Stimulated activated CD4-positive, alpha-beta T cell treated with anti-CD3 and anti-CD28 coated beads, Interleukin-2, amount 100 ng/mL, for 24 hours (primary cell): ENCODE measurements at places on chromosomes 7 and 10.

DNA sequence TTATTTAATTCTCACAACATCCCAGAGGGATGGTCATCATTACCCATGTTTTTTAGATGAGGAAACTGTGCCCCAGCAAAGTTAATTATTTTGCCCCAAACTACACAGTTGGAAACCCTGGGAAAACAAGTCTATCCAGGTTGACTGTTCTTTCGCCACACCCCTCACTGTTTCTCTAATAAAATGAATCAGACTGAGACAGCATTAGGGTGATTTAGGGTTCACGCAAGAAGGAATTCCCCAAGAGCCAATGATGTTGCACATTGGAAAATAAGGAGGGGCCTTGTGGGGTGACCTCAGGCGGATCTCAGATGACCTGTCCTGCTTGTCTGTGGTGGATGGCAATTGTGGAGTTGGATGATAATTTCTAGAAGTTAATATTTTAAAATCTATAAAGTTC is 135.7 kb upstream of the TBX20 start:
- no peak for DNase-seq

DNA sequence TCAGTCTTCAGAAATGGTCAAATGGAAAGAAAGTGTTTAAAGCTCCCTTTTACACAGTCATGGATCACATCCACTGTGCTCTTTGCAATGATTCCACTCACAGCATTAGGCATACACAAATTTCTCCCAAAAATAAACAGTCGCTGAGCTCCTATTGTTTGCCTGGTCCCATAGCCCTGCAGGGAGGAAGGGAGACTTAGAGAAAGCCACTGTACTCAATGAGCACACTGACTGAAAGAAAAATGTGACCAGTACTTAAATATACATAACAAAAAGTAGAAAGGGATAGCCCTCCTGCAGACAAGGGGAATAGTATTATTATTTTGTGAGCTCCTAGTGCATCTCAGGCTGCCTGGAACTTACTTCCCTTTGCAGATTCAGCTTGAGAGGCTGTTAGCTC is 853.2 kb downstream of the GRID1 start:
- no peak for DNase-seq

DNA sequence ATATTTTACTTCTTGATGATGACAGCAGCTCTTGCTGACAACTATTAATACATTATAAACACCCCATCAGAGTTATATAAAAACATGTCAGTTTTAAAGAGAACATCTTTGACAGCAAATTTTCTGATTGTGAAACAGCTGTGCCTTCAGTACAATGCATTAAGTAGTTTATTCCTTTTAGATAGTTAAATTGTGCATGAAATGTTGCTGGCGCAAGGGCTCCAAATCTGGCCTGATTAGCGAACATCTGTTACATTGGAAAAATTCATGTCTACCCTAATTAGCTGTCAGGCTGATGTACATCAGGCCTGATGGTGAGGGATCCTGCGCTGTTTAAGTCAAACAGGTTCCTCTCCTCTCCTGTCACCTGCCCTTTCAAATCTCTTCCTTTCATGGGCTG is 171.9 kb upstream of the SP8 start:
- no peak for DNase-seq

DNA sequence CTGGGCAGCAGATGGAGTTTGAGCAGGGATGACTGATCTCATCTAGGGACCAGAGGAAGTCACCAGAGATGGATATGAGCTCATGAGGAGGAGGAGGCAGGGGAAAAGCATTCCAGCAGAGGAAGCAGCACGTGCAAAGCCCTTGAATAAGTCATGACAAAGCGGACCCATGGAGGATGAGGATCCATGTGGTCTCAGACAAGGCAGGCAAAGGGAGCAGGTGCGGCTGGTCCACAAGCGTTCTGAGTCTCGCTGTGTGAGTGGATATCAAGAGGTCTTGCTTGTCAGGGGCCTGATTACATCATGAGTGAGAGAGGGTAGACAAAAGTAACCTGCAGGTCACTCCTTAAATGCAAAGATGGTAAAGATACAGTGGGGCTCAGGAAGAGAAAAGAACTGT is 307.6 kb downstream of the GRID1 start:
- DNase-seq = no peak

GRCh38 chr7:127346575-127347256 is 45.8 kb downstream of the ZNF800 start:
- no peak for DNase-seq

GRCh38 chr10:74730246-74730645 is 96.2 kb upstream of the KAT6B start:
- no peak for DNase-seq

DNA sequence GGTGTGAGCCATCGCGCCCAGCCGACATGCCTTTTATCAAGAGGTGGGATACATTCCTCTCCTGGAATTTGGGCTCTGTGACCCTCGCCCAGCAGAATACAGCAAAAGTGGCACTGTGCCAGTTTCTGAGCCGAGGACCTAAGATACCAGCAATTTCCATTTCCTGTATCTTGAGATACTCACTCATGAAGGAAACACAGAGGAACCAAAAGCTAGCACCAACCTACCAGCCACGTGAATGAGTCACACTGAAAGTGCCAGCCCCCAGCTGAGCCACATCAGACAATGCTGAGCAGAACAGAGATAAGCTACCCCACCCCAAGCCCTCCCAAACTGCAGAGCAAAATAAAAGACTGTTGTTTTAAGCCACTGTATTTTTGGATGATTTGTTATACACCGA is 56.3 kb downstream of the CACUL1 start:
- DNase-seq = peak; percentile 79

GRCh38 chr10:30432622-30433305 is 1.2 kb upstream of the MAP3K8 start:
- no peak for DNase-seq

DNA sequence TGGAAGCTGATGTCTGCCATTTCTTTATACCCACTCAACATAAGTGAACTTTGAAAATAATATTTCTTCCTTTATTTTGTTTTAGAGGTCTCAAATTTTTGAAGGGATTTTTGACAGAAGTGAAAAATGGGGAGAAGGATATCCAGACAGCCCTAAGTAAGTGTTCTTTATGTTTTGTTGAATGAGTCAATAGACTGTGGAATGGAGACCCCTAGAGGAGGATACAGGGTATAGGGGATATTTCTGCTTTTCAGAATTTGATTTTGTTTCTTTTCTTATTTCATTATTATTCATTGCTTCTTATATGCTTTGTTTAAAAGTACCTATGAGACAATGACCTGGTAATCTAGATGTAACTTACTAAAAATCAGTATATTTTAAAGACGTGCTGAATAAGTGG is 34.4 kb downstream of the PLEKHA8 start:
- no peak for DNase-seq

DNA sequence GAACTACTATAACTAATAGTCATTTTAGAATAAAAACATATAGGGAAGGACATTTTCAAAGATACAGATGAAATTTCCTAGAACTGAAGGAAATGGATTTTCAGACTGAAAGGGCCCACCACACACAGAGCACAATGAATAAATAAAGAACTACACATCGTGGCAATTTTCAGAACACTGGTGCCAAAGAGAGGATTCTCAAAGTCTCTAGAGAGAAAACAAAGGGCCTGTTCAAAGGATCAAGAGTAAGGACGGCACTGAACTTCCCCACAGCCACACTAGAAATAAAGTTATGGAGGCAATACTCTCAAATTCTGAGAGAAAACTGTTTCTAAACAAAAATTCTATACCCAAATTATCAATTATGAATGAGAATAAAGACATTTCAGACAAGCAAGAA is 21.9 kb downstream of the NAPEPLD start:
- DNase-seq = no peak
